Cardiac ventricle fibroblast (primary cell): ENCODE measurements at places on chromosomes 11 and 22. TPM values are rescaled to one million over a fixed set of nuclear protein-coding genes. Genes with fewer than 3 reads are reported as not detected.

JAM3 gene
- 37.3 TPM in 2 replicates for total RNA-seq

VWCE gene
- 16.8 and 19.4 TPM in 2 replicates for total RNA-seq

AASDHPPT gene
- 42.2 and 42.3 TPM in 2 replicates for total RNA-seq

SIK2 gene
- total RNA-seq = 14.6 and 15.1 TPM in 2 replicates

OR4A16 gene
- total RNA-seq = not detected in 2 replicates

SLC7A4 gene
- not detected in 2 replicates for total RNA-seq

FIBIN gene
- total RNA-seq = 31.6 and 36.6 TPM in 2 replicates

OVOL1 gene
- not detected in 2 replicates for total RNA-seq

DKK3 gene
- total RNA-seq = 74.8 and 79.1 TPM in 2 replicates

APOBEC3C gene
- 24.1 and 24.5 TPM in 2 replicates for total RNA-seq

PLAAT5 gene
- total RNA-seq = 0.94 and 1.1 TPM in 2 replicates

ZC3H7B gene
- total RNA-seq = 34.7 and 37.6 TPM in 2 replicates

SMTNL1 gene
- not detected in 2 replicates for total RNA-seq

SLC35E4 gene
- total RNA-seq = 6.1 and 6.6 TPM in 2 replicates

GLYAT gene
- total RNA-seq = not detected in 2 replicates

MFNG gene
- total RNA-seq = 0.24 and 1.1 TPM in 2 replicates

MS4A4E gene
- not detected in 2 replicates for total RNA-seq

FLRT1 gene
- total RNA-seq = 0.06 TPM in 1 of 2 replicates, not detected in the other

WNT7B gene
- total RNA-seq = 0.29 TPM in 1 of 2 replicates, not detected in the other

DTX4 gene
- 5.3 and 6.2 TPM in 2 replicates for total RNA-seq

FOLH1 gene
- not detected in 2 replicates for total RNA-seq

RGL4 gene
- not detected in 2 replicates for total RNA-seq

STIP1 gene
- total RNA-seq = 68.7 and 86.9 TPM in 2 replicates
